ENCODE measurements at places on chromosomes 1 and 21. TPM values are rescaled to one million over a fixed set of nuclear protein-coding genes. Genes with fewer than 3 reads are reported as not detected.

GRCh38 chr1:36156329-36157114, 562 bp downstream of the MAP7D1 start:
- no peaks in the 10 kb centered on the region for H3K4me1 ChIP-seq
- H3K27me3 ChIP-seq, result no peaks in the 10 kb centered on the region
- no peaks in the 10 kb centered on the region for H3K36me3 ChIP-seq
- H3K27ac ChIP-seq, result peak overlapping the region; percentile 100

- H3K27ac ChIP-seq, result no peak overlapping the region
- no peak for ATAC-seq
These were observed 233.1 kb downstream of the PAPPA2 start for GRCh38 chr1:176696109-176696508.

GRCh38 chr1:182143825-182144645, 82.5 kb upstream of the ZNF648 start:
- no peaks in the 10 kb centered on the region for H3K27me3 ChIP-seq
- H3K36me3 ChIP-seq, result no peaks in the 10 kb centered on the region
- H3K27ac ChIP-seq, result peak overlapping the region; percentile 90
- peak overlapping the region; percentile 3 for H3K4me3 ChIP-seq
- H3K4me1 ChIP-seq, result peaks cover 40% of the 10 kb centered on the region

DNA sequence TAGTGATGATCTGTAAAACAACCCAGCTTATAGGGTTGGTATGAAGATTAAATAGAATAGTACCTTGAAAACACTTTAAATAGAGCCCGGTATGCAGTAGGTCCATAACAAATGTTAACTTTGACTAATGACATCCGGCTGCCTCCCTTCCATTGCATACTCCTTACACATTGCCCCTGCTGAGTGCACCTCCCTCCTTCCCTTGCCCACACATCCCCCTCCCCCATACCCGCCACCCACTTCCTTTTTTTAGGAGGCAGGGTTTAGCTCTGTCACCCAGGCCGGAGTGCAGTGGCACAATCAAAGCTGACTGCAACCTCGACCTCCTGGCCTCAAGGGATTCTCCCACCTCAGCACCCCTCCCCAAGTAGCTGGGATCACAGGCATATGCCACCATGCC, 24.4 kb upstream of the ZC3H12A start:
- no peaks in the 10 kb centered on the region for H3K4me1 ChIP-seq
- no peaks in the 10 kb centered on the region for H3K36me3 ChIP-seq

DNA sequence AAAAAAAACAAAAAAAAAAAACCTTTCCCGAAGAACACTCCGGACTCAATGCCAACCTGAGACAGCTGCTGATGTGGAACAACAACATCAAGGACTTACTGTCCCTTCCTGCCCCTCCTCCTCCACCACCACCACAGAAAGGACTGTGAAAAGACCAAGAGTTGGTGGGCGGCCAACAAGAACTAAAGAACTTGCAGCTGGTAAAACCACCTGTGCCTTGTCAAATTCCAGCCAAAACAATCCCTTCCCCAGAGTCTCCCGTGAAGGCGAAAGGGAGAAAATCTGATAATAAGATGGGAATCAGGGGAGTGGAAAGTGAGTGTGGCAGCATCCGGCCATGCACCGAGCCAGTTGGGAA, 88.9 kb downstream of the PROX1 start:
- no peak overlapping the region for H3K27ac ChIP-seq
- ATAC-seq, result no peak
- H3K27me3 ChIP-seq, result peaks cover 35% of the 10 kb centered on the region
- H3K4me3 ChIP-seq, result no peak overlapping the region
- no peaks in the 10 kb centered on the region for H3K36me3 ChIP-seq

- no peak overlapping the region for H3K4me3 ChIP-seq
- ATAC-seq, result no peak
- peaks cover 89% of the 10 kb centered on the region for H3K36me3 ChIP-seq
- H3K27me3 ChIP-seq, result no peaks in the 10 kb centered on the region
- H3K27ac ChIP-seq, result no peak overlapping the region
These were observed 28.2 kb upstream of the CTSK start for GRCh38 chr1:150836129-150836773.

GRCh38 chr1:16617778-16618580, 4.6 kb upstream of the NBPF1 start:
- H3K4me3 ChIP-seq, result no peak overlapping the region
- no peaks in the 10 kb centered on the region for H3K27me3 ChIP-seq
- no peak overlapping the region for H3K27ac ChIP-seq
- no peak for ATAC-seq

DNA sequence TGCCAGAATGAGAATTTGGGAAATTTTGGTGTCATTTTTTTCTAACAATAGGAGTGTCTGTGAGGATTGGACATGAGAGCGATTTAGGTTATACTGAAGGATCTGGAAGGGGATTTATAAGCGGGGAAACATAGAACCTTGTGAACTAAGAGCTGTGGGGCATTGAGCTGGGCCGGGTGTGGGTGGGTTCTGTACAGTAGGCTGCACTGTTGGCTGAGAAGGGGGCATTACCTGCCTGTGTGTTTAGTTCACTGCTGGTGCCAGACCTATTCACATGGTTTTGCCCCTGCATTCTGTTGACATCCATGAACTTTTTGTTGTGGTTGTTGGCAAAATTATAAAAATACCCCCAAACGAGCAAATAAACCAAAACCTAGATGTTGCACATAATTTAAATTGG, 8.8 kb downstream of the PBX1 start:
- peak overlapping the region; percentile 7 for H3K4me3 ChIP-seq
- no peak for ATAC-seq
- peaks cover 4% of the 10 kb centered on the region for H3K4me1 ChIP-seq
- no peaks in the 10 kb centered on the region for H3K36me3 ChIP-seq
- no peak overlapping the region for H3K27ac ChIP-seq
- H3K27me3 ChIP-seq, result no peaks in the 10 kb centered on the region

DNA sequence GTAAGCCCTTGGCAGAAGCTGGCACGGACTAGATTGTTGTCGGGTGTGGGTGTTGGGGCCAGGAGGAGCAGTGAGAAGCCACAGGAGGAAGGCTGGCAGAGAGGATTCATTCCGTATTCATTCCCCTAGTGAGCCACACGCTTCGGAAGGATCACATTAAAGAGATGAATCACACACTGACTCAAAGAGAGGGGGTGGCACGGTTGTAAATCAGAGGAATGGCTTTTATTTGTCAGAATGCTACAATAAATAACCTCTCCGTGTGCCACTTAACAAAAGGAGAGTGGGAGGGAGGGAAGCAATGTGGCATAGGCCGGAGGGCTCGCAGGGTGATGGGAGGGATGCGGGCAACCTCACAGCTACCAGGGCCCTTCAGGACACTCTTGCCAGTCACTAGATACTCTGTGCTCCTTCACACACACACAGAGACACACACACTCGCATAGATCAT, 135.5 kb downstream of the HIVEP3 start:
- H3K27me3 ChIP-seq, result no peaks in the 10 kb centered on the region
- H3K4me1 ChIP-seq, result no peaks in the 10 kb centered on the region
- H3K4me3 ChIP-seq, result no peak overlapping the region
- no peaks in the 10 kb centered on the region for H3K36me3 ChIP-seq
- no peak overlapping the region for H3K27ac ChIP-seq

- H3K4me1 ChIP-seq, result peaks cover 50% of the 10 kb centered on the region
- peaks cover 43% of the 10 kb centered on the region for H3K36me3 ChIP-seq
- H3K27ac ChIP-seq, result no peak overlapping the region
- H3K27me3 ChIP-seq, result no peaks in the 10 kb centered on the region
These were observed 35.7 kb downstream of the PTGFRN start for GRCh38 chr1:116945421-116945820.

GRCh38 chr1:66747501-66747900, 4.8 kb upstream of the DYNLT5 start:
- peaks cover 8% of the 10 kb centered on the region for H3K27me3 ChIP-seq
- ATAC-seq, result no peak
- H3K4me3 ChIP-seq, result no peak overlapping the region
- H3K27ac ChIP-seq, result no peak overlapping the region
- no peaks in the 10 kb centered on the region for H3K4me1 ChIP-seq

DNA sequence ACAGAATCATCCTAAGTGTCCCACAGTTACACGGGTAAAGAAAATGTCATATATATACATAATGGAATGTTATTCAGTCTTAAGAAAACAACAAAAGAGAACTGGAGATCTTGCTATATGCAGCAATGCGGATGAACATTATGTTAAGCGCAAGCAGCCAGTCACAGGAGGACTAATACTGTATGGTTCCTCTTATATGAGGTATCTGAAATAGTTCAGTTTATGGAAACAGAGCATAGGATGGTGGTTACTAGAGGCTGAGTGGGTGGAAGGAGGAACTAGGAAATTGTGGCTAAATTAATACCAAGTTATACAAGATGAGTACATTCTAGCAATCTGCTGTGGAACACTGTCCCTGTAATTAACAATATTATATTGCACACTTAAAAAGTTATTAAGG, 834.3 kb downstream of the KCNT2 start:
- H3K36me3 ChIP-seq, result no peaks in the 10 kb centered on the region
- H3K4me3 ChIP-seq, result no peak overlapping the region
- ATAC-seq, result no peak
- no peaks in the 10 kb centered on the region for H3K27me3 ChIP-seq
- H3K4me1 ChIP-seq, result no peaks in the 10 kb centered on the region

DNA sequence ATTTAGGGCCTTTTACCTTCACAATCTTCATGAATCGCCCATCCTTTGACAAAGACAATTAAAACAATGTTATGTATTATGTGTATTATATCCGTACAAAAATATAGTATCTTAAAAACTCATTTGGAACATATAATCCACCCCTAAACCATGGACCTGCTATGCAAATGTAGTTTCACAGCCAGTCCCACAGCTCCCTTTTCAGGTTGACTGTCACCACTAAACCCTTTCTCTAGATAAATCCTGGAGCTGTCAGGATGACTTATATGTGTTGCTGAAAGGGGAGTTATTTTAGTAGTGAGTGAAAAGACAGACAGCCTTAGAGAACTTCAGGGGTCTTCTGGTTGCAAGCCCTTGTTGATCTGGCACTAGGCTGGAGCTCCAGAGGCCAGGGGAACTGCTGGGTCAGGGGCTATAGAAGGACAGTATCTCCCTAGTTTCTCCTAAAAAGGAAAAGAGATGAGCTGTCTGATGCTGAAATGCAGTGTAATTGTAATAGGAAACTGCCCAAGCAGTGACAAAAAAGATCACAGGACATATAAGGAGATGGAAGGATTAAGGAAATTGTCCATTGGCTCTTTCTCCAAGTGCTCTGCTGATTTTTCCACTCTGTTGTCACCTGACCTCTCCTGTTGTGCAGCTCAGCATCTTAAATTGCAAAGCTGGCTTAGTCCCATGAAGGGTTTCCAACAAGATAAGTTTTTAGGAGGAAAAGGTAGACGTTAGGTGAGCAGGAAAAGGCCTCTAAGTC, 127.7 kb downstream of the S1PR1 start:
- no peak overlapping the region for H3K27ac ChIP-seq
- peaks cover 3% of the 10 kb centered on the region for H3K4me1 ChIP-seq
- no peak for ATAC-seq
- H3K27me3 ChIP-seq, result no peaks in the 10 kb centered on the region
- H3K4me3 ChIP-seq, result no peak overlapping the region

DNA sequence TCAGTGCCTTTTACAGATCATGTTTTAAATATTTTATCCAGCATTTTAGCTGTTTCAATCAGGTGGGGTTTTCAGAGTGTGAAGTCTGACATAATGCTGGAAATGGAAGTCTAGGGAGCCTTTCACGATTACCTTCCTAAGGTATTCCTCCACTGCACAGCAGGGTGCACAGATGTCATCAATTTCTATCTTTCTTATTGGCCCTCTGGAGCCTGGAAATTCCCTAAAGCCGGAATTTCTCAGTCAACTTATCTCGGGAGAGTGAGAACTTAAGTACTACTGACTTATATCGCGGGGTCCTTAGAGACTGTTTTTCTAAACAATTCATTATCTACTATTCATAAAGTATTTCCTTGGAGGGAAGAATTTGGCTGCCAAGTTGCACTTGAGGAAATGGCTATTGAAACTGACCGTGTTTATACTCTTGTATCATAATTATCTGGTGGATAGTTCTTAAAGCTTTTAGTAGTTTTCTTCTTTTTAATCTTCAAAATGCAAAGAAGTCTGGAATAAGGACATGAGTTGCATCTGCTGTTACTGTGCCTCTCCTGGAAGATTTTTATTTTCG, 311.8 kb upstream of the B3GALT2 start:
- ATAC-seq, result no peak
- no peaks in the 10 kb centered on the region for H3K36me3 ChIP-seq
- no peak overlapping the region for H3K27ac ChIP-seq
- no peaks in the 10 kb centered on the region for H3K4me1 ChIP-seq
- H3K4me3 ChIP-seq, result no peak overlapping the region

DNA sequence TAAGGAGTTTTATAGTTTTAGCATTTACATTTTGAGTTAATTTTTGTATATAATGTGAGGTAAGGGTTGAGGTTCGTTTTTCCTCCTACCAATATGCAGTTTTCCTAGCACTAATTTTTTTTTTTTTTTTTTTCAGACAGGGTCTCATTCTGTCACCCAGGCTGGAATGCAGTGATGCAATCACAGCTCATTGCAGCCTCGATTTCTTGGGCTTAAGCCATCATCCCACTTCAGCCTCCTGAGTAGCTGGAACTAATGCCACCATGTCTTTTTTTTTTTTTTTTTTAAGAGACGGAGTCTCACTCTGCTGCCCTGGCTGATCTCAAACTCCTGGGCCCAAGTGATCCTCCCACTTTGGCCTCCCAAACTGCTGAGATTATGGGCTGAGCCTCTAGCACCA, 2.5 kb upstream of the UBASH3A start:
- no peaks in the 10 kb centered on the region for H3K4me1 ChIP-seq
- no peak overlapping the region for H3K27ac ChIP-seq
- no peak overlapping the region for H3K4me3 ChIP-seq
- ATAC-seq, result no peak
- no peaks in the 10 kb centered on the region for H3K36me3 ChIP-seq

- H3K27ac ChIP-seq, result peak overlapping the region; percentile 82
- no peaks in the 10 kb centered on the region for H3K27me3 ChIP-seq
- H3K4me1 ChIP-seq, result peaks cover 15% of the 10 kb centered on the region
- H3K36me3 ChIP-seq, result no peaks in the 10 kb centered on the region
- no peak overlapping the region for H3K4me3 ChIP-seq
These were observed 68.9 kb downstream of the CDC7 start for GRCh38 chr1:91569411-91570119.

DNA sequence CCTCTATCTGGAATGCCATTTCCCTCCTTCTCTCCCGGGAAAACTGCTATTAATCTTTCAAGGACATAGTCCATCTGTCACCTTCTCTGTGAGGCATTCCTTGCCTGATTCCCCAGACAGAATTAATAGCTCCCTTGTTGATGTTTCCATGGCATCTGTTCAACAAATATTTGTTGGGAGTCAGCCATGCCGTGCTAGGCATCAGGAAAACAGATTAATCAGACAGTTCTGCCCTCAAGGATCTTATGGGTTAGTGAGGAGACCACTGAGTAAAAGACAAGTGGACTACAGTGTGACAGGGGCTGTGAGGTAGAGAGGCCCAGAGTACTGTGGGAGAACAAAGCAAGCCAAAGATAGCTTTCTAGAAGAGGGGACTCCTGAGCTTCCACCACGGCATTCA, 11.4 kb upstream of the MAGOH start:
- H3K4me1 ChIP-seq, result no peaks in the 10 kb centered on the region
- no peaks in the 10 kb centered on the region for H3K36me3 ChIP-seq
- ATAC-seq, result no peak
- H3K4me3 ChIP-seq, result no peak overlapping the region
- no peak overlapping the region for H3K27ac ChIP-seq

The OR10J1 gene
- not detected for total RNA-seq

The OR10K1 gene
- total RNA-seq, result not detected

The PADI3 gene
- total RNA-seq, result not detected

The CLCNKB gene
- 1.9 TPM for total RNA-seq

Measured in gastroesophageal sphincter (tissue), 4 donors.